ENCODE measurements at places on chromosomes 6 and 20.

DNA sequence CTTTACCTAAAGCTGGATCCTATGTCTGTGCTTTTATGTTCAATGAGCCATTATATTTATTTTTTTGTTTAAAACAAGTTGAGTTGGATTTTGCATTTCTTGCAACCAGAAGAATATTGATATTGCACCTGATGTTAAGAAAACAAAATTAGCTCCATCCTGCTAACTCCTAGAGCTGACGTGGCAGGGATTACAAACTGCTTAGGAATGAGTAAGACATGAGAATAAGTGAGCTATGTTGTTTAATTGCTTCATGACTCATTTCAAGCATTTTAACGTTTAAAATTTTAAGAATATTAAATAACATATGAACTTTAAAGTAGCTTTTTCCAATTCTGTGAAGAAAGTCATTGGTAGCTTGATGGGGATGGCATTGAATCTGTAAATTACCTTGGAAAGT lies 663.5 kb downstream of the EPM2A start:
- DNase-seq, result no peak

DNA sequence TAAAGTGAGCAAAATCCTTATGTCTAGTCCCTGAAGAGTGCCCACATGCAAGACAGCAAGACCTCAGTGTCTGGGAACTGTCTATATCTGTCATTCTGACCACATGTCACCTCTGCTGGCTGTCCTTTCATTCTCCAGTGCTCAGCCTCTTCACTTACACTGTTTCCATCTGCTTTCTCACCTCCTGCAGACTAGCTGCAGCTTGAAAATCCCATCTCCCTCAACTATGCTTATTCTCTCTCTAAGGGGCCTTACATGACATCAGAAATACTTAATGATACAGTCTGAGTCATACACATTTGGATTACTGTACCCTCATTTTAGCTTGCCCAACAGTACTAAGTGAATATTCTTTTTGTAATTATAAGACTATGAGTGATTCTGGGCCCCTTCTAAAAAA lies 587.8 kb downstream of the EPM2A start:
- no peak for DNase-seq

DNA sequence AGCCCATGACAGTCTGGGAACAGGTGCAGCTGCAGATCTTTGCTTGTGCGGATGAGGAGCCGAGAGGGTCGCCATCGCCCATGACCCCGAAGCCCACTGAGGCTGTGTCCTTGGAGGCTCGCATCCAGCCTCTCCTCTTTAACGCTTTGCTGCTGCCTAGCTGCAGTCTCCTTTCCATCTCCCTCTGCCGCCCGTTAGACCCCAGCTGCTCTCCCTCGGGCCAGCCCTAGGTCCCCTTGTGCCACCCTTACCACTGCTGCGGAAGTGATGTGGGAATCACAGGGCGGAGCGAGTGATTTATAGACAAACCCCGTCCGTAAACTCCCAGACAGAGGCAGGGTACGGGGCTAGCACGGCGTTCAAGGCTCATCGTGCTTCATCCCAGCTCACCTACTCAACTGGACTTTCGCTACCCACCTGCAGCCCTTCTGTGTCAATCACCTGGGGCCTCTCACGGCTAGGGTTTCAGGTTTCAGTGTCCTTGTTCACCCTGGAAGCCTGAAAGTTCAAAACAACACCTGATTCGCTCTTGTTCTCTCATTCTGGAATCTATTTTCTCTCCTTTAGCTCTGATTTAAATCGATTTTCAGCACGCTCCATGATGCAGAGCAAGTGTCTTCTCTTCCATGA lies 76.1 kb downstream of the PAX1 start:
- no peak for DNase-seq

- DNase-seq, result no peak
Observed at GRCh38 chr6:100078509-100078908, 84.5 kb upstream of the MCHR2 start.
